ENCODE measurements at places on chromosomes 2 and 18.

DNA sequence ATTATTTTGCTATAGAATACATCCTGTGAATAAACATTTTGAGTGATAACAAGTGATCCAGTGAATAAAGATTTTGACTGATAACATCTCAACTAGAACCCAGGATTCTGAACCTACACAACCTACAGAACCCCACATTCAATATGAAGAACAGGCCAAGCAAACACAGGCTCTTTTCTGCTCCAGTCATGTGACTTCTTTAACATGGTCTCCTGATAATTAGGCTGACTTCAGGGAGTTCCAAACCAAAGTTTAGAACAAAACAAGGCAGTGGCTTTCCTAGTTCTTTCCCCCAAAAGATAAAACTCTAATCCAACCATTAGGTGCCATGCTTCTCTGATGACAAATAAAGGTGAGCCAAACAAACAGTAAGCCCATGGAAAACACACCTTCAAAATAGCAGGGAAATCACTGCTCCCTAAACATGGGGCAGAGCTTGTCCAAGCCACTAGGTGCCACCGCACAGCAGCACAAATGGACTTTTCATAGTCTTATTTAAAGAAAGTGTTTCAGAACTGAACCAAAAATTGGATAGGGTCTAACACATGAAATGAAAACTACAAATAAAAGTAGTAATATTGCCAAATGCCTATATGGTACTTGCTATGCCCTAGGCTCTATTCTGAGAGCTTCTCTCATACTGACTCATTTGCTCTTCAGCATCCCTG, 95.3 kb downstream of the EVA1A start:
- DNase-seq: no peak

GRCh38 chr2:64469261-64469660, 15.3 kb downstream of the LGALSL start:
- DNase-seq: no peak

GRCh38 chr2:230552181-230552580, 136.2 kb downstream of the SP100 start:
- no peak for DNase-seq

GRCh38 chr2:188833331-188833730, 140.8 kb upstream of the COL3A1 start:
- DNase-seq: no peak

GRCh38 chr2:34875091-34875745, 1276.1 kb upstream of the FAM98A start:
- DNase-seq: no peak

GRCh38 chr2:31440764-31441163, 26.2 kb upstream of the XDH start:
- DNase-seq: no peak

DNA sequence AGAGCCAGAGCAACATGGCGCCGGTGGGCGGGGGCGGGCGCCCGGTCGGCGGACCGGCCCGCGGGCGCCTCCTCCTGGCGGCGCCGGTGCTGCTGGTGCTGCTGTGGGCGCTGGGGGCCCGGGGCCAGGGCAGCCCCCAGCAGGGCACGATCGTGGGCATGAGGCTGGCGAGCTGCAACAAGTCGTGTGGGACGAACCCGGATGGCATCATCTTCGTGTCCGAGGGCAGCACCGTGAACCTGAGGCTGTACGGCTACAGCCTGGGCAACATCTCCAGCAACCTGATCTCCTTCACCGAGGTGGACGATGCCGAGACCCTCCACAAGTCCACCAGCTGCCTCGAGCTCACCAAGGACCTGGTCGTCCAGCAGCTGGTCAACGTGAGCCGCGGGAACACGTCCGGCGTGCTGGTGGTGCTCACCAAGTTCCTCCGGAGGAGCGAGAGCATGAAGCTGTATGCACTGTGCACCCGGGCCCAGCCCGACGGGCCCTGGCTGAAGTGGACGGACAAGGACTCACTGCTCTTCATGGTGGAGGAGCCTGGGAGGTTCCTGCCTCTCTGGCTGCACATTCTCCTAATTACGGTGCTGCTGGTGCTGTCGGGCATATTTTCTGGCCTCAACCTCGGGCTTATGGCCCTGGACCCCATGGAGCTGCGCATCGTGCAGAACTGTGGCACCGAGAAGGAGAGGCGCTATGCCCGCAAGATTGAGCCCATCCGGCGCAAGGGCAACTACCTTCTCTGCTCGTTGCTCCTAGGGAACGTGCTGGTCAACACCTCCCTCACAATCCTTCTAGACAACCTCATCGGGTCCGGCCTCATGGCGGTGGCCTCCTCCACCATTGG, 507 bp downstream of the CNNM4 start:
- DNase-seq: no peak

DNA sequence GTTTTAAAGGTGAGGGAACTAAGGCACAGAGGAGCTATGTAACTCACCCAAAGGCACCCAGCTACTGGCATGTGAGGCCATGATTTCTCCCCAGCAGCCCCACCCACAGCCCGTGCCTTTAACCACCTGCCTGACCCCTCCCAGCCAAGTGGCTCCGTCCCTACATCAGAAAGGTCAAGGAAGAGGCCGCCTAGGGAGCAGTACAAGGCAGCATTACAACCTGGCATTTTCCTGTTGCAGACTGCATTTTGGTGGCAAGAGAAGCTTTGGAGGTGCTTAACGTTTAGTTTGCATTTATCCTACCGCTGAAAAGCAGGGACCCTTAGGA, 17.5 kb downstream of the STEAP3 start:
- DNase-seq: no peak

- no peak for DNase-seq
Observed at GRCh38 chr2:132951008-132951714, 281.2 kb upstream of the LYPD1 start.

DNA sequence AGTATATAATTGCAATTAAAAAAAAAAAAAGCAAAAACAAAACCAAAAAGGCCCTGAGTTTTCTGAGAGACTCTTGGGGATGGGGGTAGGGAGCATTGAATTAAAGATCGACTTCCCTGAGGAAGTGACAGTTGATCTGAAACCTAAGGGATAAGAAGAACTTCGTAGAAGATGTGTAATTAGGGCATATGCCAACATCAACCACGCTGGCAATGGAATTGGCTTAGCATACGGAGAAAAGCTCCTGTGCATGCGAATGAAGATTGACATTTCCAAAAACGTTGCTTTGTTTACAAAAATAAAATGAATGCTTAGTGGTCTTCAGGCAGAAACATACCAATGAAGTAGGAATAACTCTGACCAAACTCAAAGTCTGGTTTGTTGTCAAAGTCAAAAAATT, 307.6 kb upstream of the ZNF521 start:
- no peak for DNase-seq

- DNase-seq: no peak
Observed at GRCh38 chr2:241906826-241907570, 37.5 kb downstream of the RTP5 start.

- no peak for DNase-seq
Observed at GRCh38 chr2:36355890-36356297, 316 bp downstream of the CRIM1 start.

DNA sequence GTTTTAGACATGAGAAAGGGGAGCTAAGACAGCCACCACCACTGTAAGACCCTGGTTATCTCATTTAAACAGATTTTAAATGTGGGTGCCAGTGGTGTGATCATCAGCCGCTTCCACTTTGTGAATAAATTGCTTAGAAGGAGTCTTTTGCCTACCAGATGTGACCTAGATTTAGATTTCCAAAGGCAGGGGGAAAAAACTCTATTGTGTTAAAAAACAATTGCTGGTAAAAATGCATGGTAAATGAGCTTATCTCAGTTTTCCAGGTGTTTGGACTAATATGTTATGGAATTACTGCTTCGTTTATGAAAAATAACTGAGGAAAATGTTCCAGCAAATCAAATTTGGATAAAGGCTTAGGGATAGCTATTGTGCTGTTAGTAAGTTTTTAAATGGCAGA, 466.3 kb upstream of the RAB12 start:
- DNase-seq: no peak

DNA sequence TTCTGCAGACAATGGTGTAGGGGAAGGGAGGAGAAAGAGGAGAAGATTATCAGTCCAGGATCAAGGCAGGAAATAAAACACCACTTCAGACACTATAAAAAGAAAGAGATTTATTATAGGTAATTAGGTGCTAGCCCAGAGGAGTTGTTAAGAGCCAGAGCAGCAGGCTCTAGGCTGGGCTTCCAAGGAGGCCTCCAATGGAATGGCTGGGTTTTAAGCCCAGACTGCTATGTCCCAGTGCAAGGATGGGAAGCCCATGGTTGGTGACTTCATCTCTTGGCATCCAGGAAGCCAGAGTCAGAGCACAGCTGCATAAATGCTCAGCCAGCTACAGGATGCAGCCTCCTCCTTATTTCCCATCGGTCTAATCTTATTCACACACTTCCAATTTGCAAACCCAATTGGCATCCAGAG, 95.6 kb downstream of the LAMA3 start:
- DNase-seq: no peak

DNA sequence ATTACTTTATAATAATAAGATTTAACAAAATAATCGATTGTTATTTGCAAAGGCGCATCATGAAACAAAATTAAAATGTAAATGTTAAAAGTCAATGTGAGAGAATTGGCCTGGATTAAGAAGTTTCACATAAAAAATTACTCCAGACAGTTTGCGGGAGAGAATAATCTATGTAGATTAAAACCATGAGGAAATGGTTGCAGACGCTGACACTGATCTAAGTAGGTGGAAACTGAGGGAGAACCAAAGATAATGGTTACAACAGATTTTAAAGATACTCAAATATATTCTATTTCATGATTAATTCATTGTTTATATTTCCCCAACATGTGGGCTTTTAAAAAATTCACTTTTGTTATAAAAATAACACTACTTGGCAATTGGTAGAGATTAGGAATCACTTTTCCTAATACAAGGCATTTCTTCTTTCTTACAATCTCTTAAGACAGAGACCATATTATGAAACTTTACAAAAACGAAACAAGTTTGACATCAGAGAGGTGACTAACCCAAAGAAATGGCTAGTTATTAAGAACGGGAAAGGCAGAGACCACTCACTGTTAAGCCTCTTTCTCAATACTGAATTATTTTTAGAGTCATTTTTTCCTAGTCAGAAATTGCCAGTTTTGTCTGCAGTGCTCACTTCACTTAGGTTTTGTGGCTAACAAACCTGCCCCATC, 1.6 kb downstream of the KANSL1L start:
- DNase-seq: no peak

- no peak for DNase-seq
Observed at GRCh38 chr2:170365686-170366085, 187.7 kb downstream of the MYO3B start.

DNA sequence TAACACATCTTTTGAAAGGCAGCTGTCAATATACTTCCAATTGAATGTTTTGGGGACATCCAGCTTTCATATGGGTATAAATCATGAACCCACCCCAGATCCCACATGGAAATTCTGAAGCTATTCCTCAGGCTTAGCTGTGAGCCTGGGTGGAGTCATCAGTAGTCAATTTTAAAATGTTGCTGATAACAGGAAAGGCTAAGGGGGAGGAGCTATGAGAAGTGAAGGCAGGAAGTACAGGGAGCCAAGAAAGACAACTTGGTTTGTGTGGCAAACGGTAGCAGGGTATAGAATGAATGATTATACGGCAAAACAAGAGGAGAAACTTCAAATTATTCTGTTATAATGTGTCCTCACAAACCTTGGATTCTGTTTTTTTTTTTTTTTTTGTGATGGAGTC, 108.6 kb downstream of the QPCT start:
- DNase-seq: no peak

DNA sequence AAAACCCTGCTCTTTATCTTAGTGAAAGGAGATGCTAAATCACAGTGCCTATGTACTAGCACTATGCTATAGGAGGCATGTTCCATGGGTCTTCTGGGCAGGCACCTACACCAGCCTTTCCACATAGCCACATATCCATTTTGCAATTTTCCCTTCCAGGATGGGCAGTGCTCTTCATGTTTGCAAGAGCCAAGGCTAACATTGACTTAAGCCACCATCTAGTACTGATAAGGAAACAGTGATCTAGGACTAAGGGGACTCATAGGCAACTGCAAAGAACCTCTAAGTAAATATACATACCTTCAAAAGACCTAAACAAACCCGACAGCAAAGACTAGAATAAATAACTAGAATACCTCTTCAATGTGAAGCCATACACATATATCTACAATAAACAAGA, 919.7 kb upstream of the GYPC start:
- DNase-seq: no peak

DNA sequence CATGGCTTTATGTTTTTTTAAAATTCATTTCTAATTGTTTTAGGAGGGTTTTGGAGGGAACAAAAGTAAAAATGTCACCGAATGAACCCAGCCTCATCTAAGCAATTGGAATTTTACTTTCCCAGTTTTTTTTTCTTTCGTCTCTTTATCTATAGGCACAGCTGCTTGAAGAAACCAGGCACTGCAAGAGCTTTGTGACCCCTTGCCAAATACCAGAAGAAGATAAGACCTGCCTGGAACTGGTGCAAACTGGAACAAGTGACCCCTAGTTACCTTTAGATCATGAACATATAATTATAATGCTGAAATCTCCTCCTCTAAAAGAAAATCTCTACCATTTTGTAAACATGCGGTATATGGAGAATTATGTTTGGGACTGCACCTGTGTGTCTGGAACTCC, 100.9 kb downstream of the TSN start:
- no peak for DNase-seq

- no peak for DNase-seq
Observed at GRCh38 chr2:36964496-36965058, 1.8 kb downstream of the STRN start.

- DNase-seq: peak; percentile 41
Observed at GRCh38 chr2:164868563-164869419, 27.2 kb upstream of the COBLL1 start.

GRCh38 chr2:12304564-12305171, 412.1 kb upstream of the TRIB2 start:
- DNase-seq: no peak

DNA sequence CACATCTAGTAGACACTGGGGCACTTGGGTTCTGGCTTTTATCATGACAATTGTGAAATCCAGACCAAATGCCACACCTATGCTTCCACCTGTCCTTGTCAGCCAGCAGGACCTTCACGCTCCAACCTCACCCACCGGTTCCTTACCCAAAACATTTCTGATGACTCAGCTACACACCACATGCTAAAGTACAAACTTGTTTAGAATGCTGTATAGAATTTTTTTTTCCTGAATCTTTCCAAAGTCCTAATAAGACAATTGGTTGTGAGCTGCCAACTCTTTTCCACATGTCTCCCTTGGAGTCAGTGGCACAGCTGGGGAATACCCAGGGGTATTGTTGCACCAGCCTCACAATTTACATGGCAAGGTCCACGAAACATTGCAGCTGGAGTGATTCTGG, 75.5 kb upstream of the LPIN2 start:
- DNase-seq: no peak

- DNase-seq: no peak
Observed at GRCh38 chr2:23058435-23058834, 326.5 kb upstream of the KLHL29 start.

DNA sequence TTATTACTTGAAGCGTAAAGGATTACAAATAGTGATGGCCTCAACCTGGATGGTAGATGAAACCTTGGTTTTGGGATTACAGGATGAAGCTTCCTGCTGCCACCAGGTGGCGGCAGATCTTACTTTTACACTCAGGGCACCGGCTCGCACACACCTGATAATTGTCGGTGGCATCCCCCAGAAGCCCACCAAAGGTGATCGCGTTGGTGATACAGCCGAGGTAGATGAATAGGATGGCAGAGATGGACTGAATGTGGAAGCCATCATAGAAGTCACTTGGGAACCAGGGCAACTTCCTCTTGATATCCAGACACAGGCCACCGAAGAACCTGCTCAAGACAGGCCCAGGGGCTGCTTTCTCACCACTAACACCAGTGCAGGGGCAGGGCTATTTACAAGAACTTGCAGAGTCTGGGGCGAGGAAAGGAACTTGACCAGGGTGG, 51.8 kb downstream of the MTHFD2 start:
- peak; percentile 29 for DNase-seq

All from NCI-H2171 (cell line).